ENCODE measurements at places on chromosomes 7 and 10.

DNA sequence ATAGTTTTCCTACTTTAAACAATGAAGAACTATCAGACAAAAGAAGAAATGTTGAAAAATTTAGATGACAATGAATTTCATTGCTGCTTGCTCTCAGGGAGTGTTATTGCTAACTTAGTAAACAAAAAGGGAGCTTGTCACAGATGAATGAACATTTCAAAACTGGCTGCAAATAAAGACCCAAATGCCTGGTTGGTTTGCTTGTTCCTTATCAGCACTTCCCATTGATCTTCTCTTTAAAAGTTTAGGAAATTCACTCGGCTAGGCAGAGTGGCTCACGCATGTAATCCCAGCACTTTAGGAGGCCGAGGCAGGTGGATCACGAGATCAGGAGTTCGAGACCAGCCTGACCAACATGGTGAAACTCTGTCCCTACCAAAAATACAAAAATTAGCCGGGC, 167.2 kb downstream of the RAPGEF5 start:
- DNase-seq, result no peak

DNA sequence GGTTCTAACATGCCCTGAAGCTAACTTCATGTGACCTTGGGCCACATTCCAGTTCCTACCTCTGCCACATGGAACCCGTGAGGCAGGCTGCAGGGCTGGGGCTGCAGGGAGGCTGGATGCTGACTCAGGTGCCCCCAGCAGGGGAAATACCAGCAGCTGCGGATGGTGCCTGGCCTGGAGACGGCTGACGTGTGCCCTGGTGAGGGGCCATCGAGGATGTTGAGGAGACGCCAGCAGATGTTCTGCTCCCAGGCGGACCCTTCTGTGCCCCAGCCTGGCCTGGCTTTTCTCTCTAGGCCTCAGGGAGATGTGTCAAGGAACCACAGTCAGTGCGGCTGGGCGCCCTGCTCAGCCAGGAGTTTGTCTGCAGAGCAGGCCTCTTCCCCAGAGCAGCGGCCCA, 8.8 kb downstream of the BAG3 start:
- DNase-seq, result no peak

DNA sequence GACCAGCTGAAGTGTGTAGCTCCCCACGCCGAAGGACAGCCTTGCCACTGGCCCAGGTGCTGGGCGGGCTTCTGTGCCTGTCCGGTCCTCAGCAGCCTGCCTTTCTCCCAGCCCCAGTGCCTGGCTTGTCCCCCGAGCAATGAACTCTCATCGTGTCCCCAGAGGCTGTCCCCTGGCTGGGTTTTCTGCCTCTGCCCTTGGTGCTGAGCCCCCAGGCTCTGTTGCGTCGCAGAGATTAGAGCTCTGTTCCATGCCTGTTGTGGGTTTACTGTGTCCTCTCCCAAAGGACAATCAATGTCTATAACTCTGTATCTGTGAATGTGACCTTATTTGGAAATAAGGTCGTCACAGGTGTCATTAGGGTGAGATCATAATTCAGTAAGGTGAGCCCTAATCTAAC, 226.1 kb upstream of the SHH start:
- DNase-seq, result no peak

GRCh38 chr7:126574276-126575250, 678.2 kb downstream of the GRM8 start:
- DNase-seq, result no peak

DNA sequence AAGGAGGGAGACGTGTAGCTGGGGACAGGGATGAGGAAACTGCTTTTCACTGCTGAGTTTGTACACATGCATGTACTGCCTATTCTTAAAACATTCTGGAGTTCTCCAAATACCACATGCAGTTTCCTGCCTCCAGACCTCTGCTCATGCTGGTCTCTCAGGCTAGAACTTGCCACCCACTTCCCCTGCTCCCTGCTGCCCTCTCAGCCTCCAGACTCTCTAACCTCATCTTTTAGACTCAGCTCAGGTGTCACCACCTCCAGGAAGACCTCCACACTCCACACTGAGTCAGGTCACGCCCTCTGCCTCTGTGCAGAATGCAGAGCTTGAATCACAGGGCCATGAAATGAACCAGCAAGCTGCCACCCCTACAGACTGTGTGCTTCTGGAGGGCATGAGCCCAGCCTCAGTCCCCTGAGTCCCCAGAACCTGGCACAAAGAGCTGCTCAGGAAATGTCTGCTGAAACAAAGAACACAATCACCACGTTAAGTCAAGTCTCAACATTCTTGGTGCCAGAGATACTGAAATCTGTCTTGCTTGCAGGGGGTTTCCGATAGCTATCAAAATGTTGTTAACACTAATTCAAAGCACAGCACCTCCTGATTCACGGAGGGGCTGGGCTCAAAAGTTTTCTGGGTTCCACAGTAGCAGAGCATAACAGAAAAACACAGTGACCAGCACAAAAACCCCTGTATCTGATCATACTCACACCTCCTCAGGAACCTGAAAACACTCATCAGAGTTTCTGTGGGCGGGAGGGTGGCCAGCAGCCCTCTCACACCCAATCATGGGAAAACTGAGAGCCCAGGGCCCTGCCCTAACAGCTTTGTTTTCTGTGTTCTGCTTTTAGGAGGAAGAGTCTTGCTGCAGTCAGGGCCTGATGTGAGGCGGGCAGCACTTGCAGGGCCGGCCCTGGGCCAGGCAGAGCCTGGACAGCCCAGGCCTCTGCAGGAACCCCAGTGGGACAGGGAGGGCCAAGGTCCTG, 21.1 kb downstream of the FAM53B start:
- DNase-seq, result peak; percentile 71

DNA sequence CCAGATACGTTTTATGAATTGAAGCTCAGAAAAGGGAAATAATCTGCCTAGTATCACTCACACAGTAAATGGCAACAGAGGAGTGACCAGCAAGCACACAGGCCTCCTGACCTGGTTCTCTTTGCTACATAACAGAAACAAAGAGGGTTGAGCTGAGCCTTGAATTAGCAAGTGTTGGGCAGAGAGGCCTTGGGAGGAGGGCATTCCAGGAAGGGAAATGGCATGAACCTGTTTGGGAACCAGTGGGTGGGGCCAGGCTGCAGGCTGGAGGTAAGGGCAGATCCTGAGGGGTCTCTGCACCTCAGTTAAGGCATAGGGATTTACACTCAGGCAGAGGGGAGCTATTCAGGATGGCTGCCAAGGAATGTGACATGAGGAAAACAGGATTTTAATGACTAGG, 24.8 kb upstream of the CYCS start:
- no peak for DNase-seq

GRCh38 chr7:12431886-12432556, 28.4 kb upstream of the VWDE start:
- no peak for DNase-seq

- no peak for DNase-seq
Observed at GRCh38 chr7:50502001-50502684, 52.0 kb upstream of the FIGNL1 start.

- no peak for DNase-seq
Observed at GRCh38 chr10:5524641-5525560, at the start of gene CALML3. Gene CALML3 (plus strand): TSS chr10:5524961. CDS start chr10:5525086, 125 bp downstream.

GRCh38 chr7:107850216-107850615, 40.8 kb upstream of the DLD start:
- no peak for DNase-seq

DNA sequence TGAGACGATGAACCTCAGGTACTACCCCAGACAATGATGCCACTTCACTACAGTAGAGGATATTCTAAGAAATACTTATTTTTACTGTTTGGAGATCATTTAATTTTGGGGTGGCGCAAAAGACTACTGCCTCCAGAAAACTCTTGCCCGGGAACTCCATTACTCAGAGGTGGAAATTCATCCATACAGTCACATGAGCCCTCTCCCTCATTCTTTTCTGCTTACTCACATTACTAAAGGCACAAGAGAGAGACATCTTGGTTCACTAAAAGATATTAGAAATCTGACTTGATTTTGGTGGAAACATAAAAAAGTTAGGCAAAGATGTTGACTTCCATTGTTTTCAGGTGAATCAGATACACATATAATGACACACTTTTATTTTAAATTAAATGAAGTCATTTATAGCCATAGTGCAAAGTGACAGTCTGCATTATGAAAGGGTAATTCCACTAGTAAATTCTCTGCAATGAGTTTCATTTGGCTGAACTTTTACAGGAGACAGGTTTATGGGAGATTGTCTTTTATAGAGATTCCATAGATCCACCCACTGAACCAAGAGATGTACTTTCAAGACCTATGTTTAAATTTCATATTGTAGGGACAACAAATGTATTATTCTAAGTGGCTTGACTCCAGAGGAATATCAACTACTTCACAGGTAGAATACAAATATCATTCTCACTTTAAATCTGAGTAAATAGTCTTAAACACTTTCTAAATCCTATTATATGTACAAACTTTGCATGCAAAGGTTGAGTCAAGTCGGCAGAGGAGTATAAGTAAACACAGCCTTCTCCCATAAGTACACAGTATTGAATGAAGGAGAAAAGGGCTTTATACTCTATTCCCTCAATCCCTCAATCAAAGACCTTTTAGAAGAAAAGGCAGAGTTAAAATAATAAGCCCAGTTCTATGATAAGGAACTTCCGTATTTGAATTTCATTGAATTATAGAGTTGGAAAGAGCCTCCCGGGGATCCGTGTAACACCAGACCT, 18.8 kb downstream of the NEBL start:
- DNase-seq, result no peak

GRCh38 chr10:119025336-119025735, 4.2 kb upstream of the NANOS1 start:
- DNase-seq, result no peak

DNA sequence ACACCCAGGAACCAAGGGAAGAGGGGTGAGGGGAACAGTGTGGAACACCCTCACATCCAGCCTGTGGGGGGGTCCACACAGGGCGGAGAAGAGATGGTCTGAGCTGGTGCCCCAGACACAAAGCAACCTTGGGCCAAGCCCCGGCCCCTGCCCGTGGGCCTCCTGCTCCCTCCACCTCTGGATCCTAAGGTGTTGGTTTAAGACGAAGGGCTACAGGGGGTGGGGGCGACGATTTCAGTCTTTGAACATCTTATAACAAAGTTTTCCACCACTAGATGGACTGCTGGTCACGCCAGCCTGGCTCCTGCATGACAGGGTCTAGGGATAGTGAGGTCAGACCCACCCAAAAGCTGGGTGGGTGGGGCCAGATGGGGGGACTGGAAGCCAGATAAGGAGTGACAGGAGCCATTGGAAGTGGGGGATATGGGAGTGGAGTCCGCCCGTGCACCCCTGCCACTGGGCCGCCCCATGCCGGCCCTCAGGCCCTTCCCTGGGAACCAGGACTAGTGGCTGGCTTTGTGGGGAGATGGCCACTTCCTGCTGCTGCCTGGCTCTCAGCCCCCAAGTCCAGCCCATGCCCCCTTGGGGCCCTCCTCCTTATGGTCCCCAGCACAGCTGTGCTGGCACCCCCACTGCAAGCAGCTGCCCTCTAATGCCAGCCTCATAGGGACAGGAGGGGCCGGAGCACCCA, 98.4 kb downstream of the RGS10 start:
- no peak for DNase-seq

DNA sequence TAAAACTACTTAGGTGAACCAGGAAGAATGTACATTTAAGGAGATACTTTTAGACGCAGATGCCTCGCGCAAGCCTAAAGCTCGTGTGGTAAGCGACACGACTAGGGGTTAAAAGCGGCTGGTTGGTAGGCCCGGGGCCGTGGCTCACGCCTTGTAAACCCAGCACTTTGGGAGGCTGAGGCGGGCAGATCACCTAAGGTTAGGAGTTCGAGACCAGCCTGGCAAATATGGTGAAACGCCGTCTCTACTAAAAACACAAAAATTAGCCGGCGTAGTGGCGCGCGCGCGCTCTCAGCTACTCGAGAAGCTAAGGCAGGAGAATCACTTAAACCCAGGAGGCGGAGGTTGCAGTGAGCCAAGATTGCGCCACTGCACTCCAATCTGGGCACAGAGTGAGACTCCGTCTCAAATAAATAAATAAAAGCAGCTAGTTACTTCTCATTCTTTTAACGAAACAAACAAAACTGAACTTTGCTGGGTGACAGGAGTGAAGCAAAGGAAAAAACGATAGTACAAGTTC, 879 bp downstream of the NUDT5 start:
- DNase-seq, result peak; percentile 36

DNA sequence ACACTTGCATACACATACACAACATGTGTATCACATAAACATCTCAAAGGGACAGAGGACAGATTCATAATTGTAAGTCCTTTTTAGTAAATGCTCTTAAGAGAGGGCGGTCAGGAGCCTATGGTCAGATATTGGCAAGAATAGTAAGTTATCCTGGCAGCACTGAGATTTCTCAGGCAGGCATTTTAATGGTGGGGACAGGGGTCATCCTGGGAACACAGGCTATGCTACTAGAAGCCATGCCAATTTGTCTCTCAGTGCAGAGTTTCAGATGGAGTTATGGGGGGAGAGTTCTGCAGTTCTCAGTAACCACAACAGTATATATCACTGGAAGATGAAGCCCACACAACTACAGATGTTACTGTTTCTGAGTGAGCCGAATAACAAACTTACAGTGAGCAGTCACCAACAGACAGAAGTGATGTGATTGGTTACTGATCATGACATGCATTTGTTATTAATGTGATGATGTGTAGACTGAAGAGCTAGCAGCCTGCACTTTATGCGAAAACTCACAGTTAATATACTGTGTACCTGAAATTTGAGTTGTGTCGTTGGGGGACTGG, 16.4 kb downstream of the ZNF487 start:
- DNase-seq, result no peak

GRCh38 chr10:108443636-108444035, 1279.1 kb upstream of the SORCS1 start:
- DNase-seq, result no peak

GRCh38 chr10:58399410-58399809, 14.2 kb downstream of the TFAM start:
- no peak for DNase-seq

GRCh38 chr7:22025075-22025474, 79.4 kb upstream of the CDCA7L start:
- no peak for DNase-seq

DNA sequence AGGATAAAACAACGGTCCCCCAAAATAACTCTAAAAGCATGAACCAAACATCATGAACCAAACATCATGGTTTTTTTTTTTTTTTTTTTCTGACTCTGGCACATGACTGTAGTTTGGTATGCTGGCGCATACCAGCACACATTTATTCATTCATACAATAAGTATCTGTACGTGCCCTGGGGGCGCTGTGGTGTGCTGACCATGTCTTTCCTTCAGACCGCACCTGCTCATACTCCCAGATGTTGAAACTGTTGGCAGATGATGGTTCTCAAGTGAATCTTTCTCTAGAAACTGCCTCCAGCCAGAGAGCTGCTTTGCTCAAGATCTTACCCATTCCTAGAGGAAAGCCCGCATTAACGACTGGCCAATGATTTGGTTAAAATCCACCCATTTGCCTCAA, 114.7 kb upstream of the ANKRD30A start:
- DNase-seq, result no peak

GRCh38 chr7:110446658-110447057, 644.3 kb upstream of the LRRN3 start:
- DNase-seq, result no peak

GRCh38 chr7:107157091-107157490, 11.7 kb upstream of the HBP1 start:
- DNase-seq, result no peak

GRCh38 chr10:48836605-48837004, 103.0 kb downstream of the LRRC18 start:
- no peak for DNase-seq

Measured in CD4-positive, alpha-beta T cell treated with Interleukin-21 for 1 hour (primary cell).